ENCODE measurements at places on chromosomes 4 and X.

- H3K27me3 ChIP-seq, result no peaks in the 10 kb centered on the region
- H3K4me3 ChIP-seq, result no peak overlapping the region
- H3K27ac ChIP-seq, result no peak overlapping the region
Measured at GRCh38 chrX:48648336-48648751, 35.3 kb upstream of the WAS start.

GRCh38 chrX:78979789-78980464 lies 34.7 kb downstream of the P2RY10 start:
- DNase-seq, result no peak
- peak overlapping the region; percentile 39 for H3K4me3 ChIP-seq
- H3K36me3 ChIP-seq, result peaks cover 4% of the 10 kb centered on the region

GRCh38 chr4:123603165-123603564 lies 206.6 kb downstream of the SPRY1 start:
- no peak overlapping the region for H3K27ac ChIP-seq
- no peak overlapping the region for H3K4me3 ChIP-seq
- H3K4me1 ChIP-seq, result peaks cover 26% of the 10 kb centered on the region
- DNase-seq, result no peak
- no peaks in the 10 kb centered on the region for H3K27me3 ChIP-seq
- no peaks in the 10 kb centered on the region for H3K36me3 ChIP-seq

GRCh38 chr4:138259824-138260223 lies 17.7 kb upstream of the SLC7A11 start:
- no peak overlapping the region for H3K4me3 ChIP-seq
- H3K27ac ChIP-seq, result no peak overlapping the region
- H3K4me1 ChIP-seq, result peaks cover 4% of the 10 kb centered on the region
- no peak for DNase-seq
- no peaks in the 10 kb centered on the region for H3K36me3 ChIP-seq
